ENCODE measurements at places on chromosomes 2 and 18.

GRCh38 chr2:239942871-239943311, 82.3 kb downstream of the NDUFA10 start:
- DNase-seq: no peak

GRCh38 chr2:190407662-190408537, at the start of gene MFSD6:
MFSD6 (plus strand) TSS chr2:190408355; CDS start chr2:190436030, 27,675 bp downstream.
- DNase-seq: no peak

- DNase-seq: no peak
Measured at GRCh38 chr18:48393170-48393569, 16.0 kb downstream of the ZBTB7C start.

- no peak for DNase-seq
Measured at GRCh38 chr2:175007510-175007909, 2.3 kb upstream of the CHN1 start.

DNA sequence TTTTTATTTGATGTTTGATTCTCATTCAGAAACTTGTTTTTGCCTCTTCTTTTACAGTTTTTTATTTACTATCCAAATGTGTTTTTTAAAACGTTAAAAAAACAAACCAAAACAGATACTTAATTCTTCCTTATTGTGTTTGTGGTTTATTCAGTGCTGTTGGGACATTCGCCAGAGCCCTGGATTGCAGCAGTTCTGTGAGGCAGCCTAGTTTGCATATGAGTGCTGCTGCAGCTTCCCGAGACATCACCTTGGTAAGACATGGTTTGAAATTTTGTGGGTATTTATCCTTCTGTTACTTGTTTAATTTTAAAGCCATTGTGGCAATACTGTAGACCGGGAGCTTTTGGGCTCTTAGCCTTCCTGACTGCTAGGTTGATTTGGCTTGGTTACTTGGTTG, 91.2 kb downstream of the MTA3 start:
- no peak for DNase-seq

GRCh38 chr2:28270456-28271152, 122.1 kb upstream of the FOSL2 start:
- DNase-seq: no peak

DNA sequence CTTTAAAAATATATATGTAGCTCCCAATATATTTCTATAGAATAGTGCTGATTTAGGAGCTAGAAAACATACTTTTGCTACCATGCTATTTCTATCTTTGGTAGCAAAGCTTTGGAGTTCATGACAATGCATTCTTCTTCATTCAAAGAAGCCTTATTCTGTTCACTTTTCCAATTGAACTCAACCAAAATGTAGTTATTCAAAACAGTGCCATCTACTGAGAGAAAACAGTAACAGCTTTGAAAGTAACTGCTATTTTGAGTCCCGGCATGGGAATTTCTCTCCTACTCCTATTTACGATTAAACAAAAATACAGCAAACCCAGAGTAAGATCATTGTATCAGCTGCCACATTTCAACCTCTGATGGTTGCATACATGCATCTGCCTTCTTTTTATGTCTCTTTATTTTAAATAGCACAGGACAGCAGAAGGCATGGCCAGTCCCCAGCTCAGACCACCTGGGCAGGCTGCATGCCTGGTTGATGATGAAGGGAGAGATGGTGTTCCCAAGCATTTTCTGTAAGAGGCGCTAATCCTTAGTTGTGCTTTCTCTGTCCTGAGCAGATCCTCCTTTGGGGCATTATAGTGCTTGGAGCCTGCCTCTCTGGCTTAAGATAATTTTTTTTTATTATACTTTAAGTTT, 69.7 kb upstream of the SULT1C3 start:
- no peak for DNase-seq

GRCh38 chr2:28362991-28363521, 29.6 kb upstream of the FOSL2 start:
- DNase-seq: no peak

DNA sequence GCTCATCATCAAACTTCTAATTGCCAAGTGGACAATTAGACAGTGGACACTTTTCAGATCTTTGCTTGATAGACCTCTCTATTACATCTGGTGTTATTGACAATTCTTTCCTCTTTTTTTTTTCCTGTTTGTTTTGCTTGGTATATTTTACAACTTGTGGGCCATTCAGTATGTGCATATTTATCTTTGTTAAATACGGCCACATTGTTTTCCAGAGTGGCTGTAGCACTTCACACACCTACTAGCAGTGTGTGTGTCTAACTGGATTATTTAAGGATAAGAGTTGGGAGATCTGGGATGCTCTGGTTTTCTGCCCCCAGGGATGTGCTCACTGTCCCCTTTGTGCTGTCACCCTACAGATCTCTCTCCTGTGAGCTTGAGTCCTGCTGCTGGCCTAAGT, 4.1 kb upstream of the SLC4A5 start:
- no peak for DNase-seq

All from NCI-H187 treated with DMSO at 0.1 percent for 48 hours (cell line).